ENCODE measurements at places on chromosomes 3 and 15.

DNA sequence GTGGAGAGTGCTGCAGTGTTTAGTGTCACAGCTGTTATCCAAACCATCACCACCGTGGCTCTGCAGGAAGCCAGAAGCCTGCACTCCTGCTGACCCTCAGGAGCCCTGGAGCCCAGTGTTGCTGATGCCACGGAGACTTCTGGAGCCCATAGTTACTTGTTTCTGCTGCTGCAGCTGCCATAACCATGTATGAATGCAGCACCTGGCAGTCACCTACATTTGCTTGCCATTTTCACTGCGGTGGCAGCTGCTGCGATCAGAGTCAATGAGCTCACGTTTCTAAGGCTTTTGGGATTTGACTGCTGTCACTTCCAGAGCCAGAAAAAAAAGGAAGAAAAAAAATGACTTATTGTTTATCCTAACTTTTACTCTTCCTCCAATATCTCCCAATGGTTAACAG is 299.2 kb upstream of the THRB start:
- no peak for DNase-seq

GRCh38 chr3:14118400-14119381 is 6.0 kb downstream of the CHCHD4 start:
- no peak for DNase-seq

DNA sequence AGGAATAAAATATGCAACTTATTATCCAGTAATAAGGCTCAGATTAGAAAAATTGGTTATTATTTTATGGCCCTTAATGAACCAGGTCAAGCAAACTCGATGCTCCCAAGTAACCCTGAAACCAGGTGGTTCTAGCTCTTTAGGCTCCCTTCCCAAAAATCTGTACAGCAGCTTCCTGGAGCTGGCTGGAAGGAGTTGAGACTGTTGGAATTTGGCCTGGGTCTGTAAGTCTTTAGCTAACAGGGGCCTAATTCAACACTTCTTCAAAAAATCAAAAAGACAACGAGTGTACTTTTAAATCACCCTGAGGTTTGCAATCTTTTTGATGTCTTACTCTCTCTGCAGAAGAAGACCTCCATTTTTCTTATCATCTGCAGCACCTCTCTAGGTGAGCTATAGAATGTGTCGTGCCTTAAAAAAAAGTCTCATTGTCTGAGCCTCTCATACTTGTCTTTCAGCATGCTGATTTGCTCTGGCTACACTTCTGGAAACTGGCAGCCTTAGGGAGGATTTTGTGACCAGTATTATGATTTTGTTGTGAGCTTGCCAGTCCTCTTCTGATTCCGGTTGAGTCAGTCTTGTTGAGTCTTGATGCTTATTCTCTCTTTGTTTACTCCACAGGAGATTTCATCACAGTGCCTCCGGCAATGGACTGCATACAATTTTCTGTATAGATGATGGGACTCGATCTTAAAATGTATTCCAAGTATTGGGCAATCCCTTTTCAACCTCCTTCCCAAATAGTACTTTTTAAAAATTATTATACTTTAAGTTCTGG is 235.0 kb upstream of the KBTBD8 start:
- DNase-seq = no peak

DNA sequence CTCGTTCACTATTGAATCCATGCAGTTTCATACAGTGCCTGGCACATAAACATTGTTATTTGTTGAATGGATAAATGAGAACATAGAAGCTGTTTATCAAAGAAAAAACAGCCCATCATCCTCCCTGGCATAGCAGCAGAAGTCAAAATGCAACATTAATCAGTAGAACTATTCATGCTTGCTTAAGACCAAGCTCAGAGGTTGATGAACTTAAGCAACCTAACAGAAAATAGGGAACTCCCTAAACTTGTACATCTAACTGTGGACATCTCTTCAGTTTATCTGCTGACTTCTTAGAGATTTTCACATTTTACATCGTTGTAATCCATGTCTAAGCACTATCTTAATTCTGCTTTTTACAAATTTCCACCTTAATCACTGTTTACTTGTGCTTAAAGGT is 29.2 kb downstream of the SENP8 start:
- no peak for DNase-seq

GRCh38 chr3:179558742-179559364 is 3.9 kb upstream of the ACTL6A start:
- no peak for DNase-seq

GRCh38 chr3:54969652-54970051 is 41.8 kb upstream of the LRTM1 start:
- DNase-seq = no peak
